Upper lobe of right lung (tissue), 1 donor: ENCODE measurements at places on chromosomes 3 and 15. TPM values are rescaled to one million over a fixed set of nuclear protein-coding genes. Genes with fewer than 3 reads are reported as not detected.

GRCh38 chr3:107488942-107489341 is 33.8 kb upstream of the BBX start:
- no peak for DNase-seq

PPP1R14D gene
- 1.3 TPM for total RNA-seq

DNA sequence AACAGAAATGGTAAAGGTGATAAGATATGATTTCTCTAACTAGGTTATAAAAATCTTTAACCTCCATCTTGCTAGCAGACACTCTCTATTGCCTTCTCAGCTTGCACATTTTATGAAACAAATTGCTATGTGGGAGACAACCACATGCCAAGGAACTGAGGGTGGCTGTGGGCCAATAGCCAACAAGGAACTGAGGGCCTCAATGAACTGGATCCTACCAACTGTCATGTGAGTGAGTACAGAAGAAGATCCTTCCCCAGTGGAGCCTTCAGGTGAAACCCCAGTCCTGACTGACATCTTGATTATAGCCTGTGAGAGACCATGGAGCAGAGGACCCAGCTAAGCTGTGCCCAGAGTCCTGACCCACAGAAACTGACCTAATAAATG is 129.2 kb upstream of the LRIG1 start:
- DNase-seq = no peak

MESP2 gene
- total RNA-seq = not detected

MITF gene
- total RNA-seq = 29.5 TPM

DNA sequence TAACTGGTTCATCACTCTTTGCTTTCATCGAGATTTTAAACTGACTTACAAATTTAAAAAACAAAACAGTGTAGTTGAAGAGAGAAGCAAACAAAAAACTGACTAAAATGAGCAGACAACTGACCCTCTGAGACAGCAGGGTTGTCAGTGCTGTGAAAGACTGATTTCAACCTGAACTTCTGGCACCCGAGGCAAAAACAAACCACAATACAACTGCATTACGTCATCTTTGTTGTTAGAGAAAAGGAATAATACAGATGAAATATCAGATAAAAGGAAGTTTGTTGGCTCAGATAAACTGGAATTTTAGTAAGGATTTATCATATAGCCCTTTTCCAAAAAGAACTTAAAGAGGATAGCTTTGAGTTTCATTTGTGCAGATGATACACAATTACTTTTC is 51.1 kb downstream of the PARP15 start:
- no peak for DNase-seq

SLC9C1 gene
- total RNA-seq = not detected

C2CD4A gene
- total RNA-seq = 0.14 TPM
